NCI-H446 (cell line): ENCODE measurements at places on chromosomes 1 and 21.

DNA sequence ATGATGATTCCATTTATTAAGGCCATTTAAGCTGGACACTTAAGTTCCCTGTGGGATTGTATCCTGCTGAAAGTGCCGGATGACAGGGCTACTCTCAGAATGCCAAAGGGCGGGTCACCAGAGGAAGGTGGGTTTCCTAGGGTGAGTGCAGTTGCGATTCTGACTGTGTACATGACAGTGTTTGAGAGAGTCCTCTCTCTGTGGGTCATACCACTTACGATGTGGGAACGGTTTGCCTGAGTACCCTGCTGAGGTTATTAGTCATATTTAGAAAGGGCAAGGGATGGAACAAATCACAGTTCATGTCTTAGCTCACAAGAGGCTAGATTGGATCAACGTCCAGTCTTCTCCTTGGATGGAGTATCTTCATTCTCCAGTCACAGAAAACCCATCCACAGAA is 461.9 kb downstream of the CAMTA1 start:
- DNase-seq, result no peak

DNA sequence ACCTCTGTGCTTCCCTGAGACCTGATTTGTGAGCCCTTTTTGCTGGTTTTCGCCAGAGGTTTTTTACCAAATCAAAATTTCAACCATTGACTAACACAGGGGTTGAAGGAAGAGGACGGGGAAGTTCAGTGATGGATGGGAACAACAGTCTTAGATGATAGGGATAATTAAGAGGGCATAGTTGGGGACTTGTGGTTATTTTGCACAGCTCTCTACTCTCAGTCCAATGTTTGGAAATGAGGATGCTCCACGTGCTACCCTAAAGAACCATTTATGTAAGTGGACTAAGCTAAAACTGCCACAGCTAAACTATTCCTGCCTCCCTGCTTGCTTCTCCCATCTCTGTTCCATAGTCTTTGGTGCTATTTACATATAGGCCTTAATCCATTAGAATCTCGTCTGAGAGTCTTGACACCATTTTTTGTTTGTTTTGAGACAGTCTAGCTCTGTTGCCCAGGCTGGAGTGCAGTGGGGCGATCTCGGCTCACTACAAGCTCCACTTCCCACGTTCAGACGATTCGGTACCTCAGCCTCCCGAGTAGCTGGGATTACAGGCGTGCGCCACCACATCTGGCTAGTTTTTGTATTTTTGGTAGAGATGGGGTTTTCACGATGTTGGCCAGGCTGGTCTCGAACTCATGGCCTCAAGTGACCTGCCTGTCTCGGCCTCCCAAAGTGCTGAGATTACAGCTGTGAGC is 684 bp upstream of the MCL1 start:
- DNase-seq, result no peak

DNA sequence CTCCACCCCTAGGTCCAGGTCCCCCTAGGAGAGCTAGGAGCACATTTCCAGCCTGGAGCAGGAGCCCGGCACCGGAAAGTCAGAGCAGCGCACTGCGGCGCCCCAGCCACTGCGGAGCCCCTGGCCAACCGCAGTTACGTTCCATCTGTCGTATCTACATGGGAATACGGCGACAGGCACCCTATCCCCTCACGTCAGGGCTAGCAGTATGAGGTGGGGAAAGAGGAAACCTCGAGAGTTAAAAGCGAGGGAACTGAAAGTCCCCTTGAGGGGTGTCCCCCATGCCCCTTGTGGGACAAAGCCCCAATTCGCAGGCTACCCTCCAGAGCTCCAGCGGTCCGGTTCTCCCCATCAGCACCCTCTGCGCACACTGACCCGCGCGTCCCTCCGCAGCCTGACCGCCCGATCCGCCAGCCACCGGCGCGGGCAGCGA is 995 bp downstream of the COLGALT2 start:
- DNase-seq, result peak; percentile 37

DNA sequence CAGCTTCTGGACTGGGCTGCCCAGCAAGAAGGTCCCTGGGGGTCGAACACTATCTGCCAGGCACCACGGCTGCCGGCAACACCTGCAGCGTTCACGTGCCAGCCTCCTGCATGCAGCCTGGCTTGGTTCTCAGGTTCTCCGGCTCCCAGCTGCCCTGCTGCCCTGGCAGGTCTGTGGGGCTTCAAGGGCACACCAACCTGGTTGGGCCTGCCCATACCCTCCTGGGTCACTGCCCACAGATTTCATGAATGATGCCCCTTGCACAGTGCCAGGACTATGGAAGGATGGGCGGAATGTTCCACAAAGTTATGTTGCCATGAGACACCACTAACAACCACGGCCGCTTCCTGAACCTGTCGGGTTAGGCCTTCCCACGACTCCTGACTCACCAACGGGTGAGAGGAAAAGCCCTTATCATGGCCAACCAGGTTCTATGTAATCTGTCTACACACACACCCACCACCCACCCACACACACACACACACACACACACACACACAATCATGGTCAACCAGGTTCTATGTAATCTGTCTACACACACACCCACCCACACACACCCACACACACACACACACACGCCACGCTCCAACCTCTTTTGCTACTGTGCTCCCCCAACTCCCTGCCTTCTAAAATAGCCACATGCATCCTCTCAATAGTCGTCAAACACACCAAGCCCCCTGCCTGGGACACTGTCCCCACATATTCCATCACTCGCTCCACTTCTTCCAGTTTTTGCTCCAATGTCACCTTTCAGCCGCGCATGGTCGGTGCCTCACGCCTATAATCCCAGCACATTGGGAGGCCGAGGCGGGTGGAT is 32.2 kb downstream of the HSPG2 start:
- no peak for DNase-seq

DNA sequence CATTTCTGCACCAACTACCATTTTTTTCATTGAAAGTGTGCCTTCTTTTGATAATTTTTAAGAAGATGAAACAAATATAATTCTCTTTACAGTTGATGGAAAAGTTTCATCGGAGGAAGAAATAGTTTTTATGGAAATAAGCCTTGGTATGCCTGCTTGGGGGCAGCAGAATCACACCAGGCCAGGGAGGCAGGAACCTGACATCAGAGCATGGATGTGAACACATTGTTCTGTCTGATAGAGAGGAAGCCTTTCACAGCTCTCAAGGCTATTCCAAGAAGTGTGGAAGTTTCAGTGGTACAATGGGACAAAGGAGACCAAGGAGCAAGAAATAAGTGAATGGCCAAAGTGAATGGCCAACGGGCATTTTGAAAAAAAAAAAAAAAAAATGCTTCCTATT is 162.2 kb upstream of the KCNK2 start:
- no peak for DNase-seq

- no peak for DNase-seq
Observed at GRCh38 chr1:61171974-61172373, 89.6 kb downstream of the NFIA start.

GRCh38 chr1:4692437-4692836 is 38.0 kb downstream of the AJAP1 start:
- no peak for DNase-seq

DNA sequence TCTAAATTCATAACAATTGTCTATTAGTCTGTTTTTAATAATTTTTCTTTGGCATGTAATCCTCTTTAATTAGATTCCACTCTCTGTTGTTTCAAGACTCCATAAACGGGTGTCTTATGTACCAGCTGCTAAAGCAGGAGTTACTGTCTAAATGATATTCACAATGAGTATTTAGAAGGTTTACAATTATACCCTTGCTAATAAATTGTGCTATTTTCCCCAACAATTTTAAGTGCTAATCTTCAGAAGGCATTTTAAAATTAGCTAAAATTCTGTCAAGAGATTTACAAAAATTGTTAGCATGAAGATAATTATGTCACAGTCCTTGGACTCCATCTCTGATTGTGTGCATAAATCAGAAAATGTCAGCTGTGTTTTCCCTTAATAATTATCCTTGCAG is 83.7 kb downstream of the DPYD start:
- DNase-seq, result no peak

DNA sequence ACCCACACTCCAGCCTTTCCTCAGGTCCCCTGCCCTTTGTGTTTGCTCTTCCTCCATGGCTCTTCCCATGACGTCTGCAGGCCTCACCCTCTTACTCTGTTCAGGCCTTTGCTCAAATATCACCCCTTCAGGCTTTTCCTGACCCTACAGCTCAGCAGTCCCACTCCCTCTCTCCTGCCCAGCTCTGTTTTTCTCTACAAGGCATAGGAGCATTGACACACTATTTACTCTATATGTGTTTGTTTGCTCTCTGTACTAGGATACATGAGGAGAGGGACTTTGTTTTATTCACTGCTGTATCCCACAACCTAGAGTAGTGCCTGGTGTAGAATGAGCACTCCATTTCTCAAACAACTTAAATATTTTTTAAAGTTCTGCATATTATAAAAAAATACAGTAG is 107.4 kb upstream of the COA6 start:
- no peak for DNase-seq

- no peak for DNase-seq
Observed at GRCh38 chr21:34592120-34592955, 22.6 kb downstream of the RCAN1 start.

- no peak for DNase-seq
Observed at GRCh38 chr1:77562596-77563150, 119.8 kb downstream of the ZZZ3 start.

GRCh38 chr1:206066479-206067171 is 13.7 kb downstream of the RHEX start:
- no peak for DNase-seq

DNA sequence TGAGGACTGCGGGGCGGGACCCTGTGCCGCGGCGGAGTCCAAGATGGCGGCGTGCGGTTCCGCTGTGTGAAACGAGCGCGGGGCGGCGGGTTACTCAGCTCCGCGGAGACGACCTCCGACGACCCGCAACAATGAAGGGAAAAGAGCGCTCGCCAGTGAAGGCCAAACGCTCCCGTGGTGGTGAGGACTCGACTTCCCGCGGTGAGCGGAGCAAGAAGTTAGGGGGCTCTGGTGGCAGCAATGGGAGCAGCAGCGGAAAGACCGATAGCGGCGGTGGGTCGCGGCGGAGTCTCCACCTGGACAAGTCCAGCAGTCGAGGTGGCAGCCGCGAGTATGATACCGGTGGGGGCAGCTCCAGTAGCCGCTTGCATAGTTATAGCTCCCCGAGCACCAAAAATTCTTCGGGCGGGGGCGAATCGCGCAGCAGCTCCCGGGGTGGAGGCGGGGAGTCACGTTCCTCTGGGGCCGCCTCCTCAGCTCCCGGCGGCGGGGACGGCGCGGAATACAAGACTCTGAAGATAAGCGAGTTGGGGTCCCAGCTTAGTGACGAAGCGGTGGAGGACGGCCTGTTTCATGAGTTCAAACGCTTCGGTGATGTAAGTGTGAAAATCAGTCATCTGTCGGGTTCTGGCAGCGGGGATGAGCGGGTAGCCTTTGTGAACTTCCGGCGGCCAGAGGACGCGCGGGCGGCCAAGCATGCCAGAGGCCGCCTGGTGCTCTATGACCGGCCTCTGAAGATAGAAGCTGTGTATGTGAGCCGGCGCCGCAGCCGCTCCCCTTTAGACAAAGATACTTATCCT is 430 bp downstream of the RBM15 start:
- no peak for DNase-seq

DNA sequence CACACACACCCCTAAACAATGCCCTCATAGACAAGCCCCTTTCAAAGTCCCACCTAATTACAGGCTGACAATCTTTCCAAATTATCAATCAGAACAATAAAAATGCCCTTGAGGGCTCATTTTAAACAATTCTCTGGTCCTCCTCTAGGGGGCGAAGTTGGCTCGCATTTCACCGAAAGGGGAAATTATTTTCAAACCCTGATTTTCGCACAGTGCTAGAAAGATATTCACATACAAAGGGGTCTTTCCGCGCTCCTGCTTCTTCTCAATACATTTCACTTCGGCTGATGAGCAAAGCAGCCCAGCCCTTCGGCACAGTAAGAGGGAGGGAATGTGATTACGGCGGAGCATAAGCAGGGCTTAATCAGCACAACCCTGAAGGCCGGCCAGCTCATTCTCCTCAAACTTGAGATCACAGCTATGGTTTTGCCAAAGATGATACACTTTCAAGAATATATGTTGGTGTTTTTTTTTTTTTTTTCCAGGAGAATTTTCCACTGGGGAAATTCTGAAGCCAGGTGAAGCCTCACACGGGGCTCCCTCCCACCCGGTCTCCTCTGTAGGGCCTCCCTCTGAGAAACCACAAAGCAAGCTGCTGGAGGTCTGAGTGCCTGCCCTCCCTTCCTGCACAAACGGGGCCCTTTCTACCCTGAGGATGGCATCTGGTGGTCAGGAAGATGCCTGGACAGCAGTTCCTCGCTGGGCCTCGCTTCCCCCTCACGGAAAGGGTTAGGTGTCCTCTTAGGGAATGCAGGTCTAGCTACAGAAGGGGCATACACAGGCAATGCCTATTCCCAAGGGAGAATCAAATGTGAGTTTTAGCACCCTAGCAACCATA is 66.9 kb downstream of the GNG12 start:
- peak; percentile 53 for DNase-seq

DNA sequence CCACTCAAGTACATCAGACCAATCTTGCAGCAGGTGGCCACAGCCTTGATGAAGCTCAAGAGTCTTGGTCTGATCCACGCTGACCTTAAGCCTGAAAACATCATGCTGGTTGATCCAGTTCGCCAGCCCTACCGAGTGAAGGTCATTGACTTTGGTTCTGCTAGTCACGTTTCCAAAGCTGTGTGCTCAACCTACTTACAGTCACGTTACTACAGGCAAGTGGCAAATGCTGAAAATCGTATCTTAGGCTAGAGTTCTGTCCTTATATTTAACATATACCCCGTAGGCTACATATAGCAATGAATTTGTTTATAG is 12.1 kb downstream of the HIPK1 start:
- DNase-seq, result no peak

- DNase-seq, result peak; percentile 15
Observed at GRCh38 chr1:53249706-53250105, 11.4 kb upstream of the MAGOH start.

GRCh38 chr1:117930173-117930447 is 571 bp downstream of the WDR3 start:
- DNase-seq, result no peak

- DNase-seq, result no peak
Observed at GRCh38 chr1:18816808-18817207, 42.7 kb downstream of the TAS1R2 start.

GRCh38 chr1:33365560-33365997 is 44.7 kb upstream of the A3GALT2 start:
- DNase-seq, result no peak

GRCh38 chr1:44647896-44648295 is 26.4 kb downstream of the TMEM53 start:
- DNase-seq, result no peak

DNA sequence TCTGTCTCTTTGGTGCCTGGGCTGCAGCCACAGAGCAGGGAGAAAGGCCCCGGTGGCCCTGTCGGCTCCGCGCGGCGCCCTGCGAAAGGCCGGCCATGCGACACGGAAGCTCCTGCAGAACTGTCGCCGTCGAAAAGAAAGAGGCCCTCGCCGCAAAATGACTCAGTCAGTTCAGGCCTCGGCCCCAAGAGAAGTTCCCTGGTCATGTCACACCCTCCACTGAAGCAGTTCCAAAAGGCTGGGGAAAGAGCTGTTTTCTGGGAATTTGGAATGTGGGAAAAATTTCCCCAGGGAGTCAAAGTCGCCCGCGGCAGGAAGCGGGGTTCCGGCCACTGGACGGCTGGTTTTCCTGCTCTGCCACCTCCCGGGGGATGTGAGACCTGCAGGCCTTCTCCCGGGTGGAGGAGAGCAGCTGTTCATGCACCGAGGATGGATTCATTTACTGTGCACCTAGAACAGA is 115.8 kb upstream of the ZNF678 start:
- peak; percentile 6 for DNase-seq
